ENCODE measurements at places on chromosomes 3 and 15. TPM values are rescaled to one million over a fixed set of nuclear protein-coding genes. Genes with fewer than 3 reads are reported as not detected.

DNA sequence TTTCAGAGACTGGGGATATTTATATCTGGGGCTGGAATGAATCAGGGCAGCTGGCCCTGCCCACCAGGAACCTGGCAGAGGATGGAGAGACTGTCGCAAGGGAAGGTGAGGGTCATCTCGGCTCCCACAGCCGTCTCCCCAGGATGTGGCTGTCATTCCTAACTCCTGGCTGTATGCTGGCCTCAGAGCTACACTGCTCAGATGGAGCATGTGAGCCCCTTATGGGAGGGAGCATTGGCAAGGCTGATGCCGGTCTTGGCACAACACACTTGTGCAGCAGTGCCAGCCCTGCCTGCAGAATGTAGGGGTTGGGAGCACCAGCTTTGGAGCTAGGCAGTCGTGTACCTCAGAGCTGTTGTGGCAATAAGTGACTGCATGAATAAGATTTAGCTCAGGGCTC, 5.2 kb downstream of the RCCD1 start:
- no peak overlapping the region for H3K27ac ChIP-seq
- no peaks in the 10 kb centered on the region for H3K27me3 ChIP-seq
- DNase-seq: peak; percentile 23

DNA sequence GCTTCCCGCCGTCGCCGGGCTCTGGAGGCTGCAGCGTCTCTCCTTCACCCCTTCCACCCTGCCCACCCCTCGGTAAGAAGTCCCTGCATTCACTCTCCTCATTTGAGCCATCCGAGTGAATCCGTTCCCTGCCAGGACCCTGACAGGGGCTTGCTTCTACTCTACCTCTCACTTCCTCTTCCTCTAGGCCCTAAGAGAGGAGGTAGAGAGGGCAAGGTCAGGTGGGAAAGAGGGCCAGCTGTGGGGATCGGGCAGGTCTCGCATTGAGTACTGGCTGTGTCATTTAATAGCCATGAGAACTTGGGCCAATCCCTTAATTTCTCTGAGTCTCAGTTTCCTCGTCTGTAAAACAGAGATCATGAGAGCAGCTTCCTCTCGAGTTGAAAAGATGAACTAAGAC, 283.6 kb downstream of the UACA start:
- no peak overlapping the region for H3K27ac ChIP-seq
- DNase-seq: no peak
- H3K36me3 ChIP-seq: no peaks in the 10 kb centered on the region
- H3K4me1 ChIP-seq: peaks cover 7% of the 10 kb centered on the region
- peaks cover 12% of the 10 kb centered on the region for H3K27me3 ChIP-seq

DNA sequence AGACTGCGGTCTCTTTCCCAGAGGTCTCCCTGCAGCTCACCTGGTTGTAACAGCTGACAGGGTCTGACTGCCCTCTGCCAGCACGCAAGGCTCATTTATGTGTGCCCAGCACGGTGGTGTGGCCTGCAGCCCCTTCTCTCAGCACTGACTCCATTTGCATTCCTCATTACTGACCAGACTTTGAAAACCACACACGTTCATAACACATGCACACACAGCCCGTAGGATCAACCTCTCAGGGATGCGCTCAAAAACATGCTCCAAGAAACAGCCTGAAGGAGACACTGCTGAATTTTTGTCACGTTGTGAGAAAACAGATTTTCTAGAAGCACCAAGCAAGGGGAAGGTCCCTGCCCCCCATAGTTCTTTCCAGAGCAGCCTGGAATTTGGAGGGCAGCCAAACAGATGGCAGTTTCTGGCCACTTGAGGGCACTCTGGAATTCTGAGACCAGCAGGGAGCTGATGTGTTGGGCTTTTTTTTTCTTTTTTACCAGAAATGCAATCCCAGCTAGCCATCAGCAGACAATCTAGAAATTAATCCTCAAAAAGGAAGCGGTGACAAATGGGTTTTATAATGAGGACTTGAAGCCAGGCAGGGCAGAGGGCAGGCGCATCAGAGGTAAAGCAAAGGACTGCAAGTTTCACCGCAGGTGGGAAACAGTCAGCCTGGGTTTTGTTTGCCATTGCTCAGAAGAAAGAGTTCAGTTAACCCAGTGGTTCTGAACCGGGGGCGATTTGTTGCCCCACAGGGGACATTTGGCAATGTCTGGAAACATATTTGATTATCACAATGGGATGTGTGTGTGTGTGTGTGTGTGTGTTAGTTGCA, 170.5 kb upstream of the PROK2 start:
- H3K27ac ChIP-seq: no peak overlapping the region
- H3K36me3 ChIP-seq: no peaks in the 10 kb centered on the region
- no peak overlapping the region for H3K4me3 ChIP-seq

DNA sequence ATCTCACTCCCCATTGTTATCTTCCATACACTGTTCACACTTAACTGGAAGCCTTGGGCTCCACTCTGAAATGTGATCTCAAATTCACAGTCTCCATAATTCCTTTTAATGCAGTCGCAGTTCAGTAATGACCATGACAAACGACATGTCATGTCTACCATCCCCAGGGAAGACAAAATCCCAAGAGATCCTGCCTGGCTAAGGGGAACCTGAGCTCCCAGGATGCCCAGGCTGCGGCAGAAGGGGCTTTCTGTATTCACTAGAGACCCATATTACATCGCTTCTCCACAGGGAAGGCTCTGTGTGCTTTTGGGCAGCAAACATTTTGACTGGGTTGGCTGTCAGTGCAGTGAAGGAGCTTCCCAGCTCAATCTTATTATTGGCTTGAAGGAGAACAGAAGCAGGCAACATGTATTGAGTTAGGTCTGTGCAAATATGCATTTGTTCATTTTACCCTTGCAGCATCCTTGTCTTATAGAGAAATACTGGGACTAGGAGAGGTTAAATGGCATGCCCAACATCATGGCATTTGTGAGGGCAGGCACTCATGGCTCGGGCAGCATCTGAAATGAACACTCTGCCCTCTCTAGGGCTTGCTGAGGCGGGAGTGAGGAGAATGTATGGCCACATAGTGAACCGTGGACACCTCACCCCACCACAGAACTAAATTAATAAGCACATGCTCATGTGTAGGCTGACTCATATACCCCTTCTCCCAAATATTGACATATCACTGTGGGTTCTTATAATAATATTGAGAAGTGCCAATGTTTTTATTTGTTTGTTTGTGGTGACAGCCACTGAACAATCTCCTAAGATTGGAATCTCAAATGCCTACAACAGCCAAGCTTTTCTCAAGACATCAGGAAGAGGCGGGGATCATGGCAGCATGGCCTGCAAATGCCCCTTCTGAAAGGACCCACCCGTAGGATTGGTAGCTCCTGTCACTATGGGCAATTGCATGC, 141.6 kb upstream of the FOXB1 start:
- no peak overlapping the region for H3K4me3 ChIP-seq
- no peaks in the 10 kb centered on the region for H3K4me1 ChIP-seq
- no peaks in the 10 kb centered on the region for H3K27me3 ChIP-seq
- no peak for DNase-seq

DNA sequence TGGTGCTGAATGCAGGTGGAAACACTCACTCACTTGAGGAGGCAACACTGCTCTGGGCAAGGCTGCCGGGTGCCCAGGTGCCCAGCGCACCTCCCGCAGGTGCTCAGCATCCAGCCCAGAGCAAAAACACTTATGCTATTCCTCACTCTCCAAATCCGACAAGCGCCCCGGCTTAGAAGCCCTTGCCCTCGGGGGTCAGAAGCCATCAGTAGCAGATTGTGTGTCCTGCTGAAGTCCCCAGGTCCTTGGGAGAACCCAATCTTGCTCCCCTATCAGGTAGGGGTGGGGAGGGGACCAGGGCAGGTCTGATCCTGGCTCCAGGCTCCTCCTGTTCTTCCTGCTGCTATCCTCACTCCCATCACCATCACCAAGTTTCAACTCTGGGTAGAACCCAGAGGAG, 46.7 kb downstream of the TLE3 start:
- peaks cover 37% of the 10 kb centered on the region for H3K36me3 ChIP-seq
- no peak overlapping the region for H3K4me3 ChIP-seq
- H3K4me1 ChIP-seq: no peaks in the 10 kb centered on the region
- no peak overlapping the region for H3K27ac ChIP-seq

DNA sequence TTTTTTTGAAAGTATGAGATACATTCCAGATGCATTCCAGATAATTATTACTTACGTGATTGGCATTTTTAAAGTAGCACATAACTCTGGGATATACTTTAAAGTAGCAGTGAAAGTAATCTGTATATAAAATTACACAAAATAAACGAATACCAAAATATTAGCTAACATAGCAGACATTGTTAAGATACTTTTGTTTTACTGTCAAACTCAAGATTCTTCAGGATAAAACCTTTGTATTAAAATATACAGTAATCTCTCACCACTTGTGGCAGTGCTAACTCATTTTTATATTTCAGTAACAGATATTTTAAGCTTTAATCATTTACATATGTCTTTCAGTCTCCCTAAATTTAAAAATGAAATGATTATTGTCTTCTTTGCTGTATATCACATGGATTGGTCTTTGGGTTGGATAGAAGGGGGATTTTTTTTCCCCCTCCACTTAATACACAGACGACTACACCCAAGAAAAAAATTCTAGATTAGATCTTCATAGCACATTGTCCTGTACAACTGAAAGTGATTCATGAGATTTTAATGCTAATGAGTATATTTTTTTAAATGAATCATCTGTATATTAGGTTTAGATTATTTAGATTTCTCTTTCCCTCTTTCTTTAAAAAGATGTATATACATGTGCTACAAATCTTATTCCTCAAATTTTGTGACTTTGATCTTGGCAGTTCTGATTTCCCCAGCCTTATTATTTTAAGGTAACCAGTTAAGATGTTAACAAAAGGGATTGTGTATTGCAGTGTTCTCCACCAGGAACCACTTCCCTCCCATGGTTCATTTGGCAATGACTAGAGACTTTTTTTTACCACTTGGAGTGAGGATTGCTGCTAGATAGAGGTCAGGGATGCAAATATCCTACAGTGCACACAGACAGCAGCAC, 24.5 kb upstream of the EBLN2 start:
- H3K27me3 ChIP-seq: no peaks in the 10 kb centered on the region
- peak; percentile 20 for DNase-seq
- H3K4me3 ChIP-seq: no peak overlapping the region
- H3K4me1 ChIP-seq: peaks cover 16% of the 10 kb centered on the region
- no peaks in the 10 kb centered on the region for H3K36me3 ChIP-seq

GRCh38 chr3:135965506-135966270, at the start of gene PPP2R3A:
Gene PPP2R3A (plus strand): TSS chr3:135965728. CDS start chr3:136001499, 35,771 bp downstream.
- H3K4me3 ChIP-seq: peak within 1 kb of the TSS; percentile 87
- no peaks in the 10 kb centered on the region for H3K27me3 ChIP-seq
- peak within 1 kb of the TSS; percentile 80 for H3K27ac ChIP-seq
- no peaks in the 10 kb centered on the region for H3K36me3 ChIP-seq
- DNase-seq: peak; percentile 85
- peaks cover 8% of the 10 kb centered on the region for H3K4me1 ChIP-seq

The LMAN1L gene
- total RNA-seq: not detected

The AADAC gene
- total RNA-seq: 0.77 TPM
